RPMI8226 (cell line): ENCODE measurements at places on chromosomes 5 and 9.

DNA sequence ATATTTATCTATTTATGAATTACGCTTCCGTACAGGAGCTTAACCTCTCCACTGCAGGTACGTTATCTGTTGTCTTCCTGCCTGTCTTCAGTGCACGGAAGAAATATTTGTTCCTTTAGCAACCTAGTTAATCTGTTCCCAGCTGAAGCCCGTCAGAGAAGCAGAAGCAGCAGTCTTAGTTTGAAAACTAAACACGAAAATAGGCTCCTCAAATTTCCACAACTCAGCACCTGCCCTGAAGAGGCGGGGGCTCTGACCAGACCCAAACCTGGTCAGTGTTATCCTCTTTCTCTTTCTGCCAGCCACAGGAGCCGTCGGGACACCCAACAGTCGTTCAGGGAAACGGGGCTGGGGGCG is 462 bp downstream of the NUDCD2 start:
- DNase-seq = peak; percentile 60

DNA sequence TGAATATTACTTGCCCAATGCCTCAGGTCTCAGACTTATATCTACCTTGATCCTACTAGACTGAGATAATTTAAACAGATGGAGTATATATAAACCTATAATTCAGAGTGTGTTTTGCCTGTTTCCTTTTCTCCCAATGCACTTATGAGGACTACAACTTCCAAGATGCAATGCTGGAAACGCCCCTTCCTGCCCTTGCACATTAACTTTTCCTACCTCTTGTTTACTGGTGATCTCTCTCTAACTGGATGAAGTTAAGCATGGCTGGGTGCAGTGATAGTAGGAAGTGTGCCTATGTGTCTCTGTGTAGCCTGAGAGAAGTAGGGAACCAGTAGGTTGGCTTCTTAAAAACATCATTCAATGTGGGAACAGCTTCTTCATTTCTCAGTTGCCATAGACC is 115.2 kb downstream of the SVEP1 start:
- no peak for DNase-seq

- no peak for DNase-seq
Measured at GRCh38 chr5:14700478-14701436, 36.2 kb downstream of the OTULIN start.

- DNase-seq = no peak
Measured at GRCh38 chr5:57741336-57741735, 258.7 kb upstream of the ACTBL2 start.

- DNase-seq = no peak
Measured at GRCh38 chr5:179275381-179275878, 69.8 kb downstream of the ADAMTS2 start.

GRCh38 chr5:174999581-174999980 is 275.2 kb downstream of the MSX2 start:
- no peak for DNase-seq

DNA sequence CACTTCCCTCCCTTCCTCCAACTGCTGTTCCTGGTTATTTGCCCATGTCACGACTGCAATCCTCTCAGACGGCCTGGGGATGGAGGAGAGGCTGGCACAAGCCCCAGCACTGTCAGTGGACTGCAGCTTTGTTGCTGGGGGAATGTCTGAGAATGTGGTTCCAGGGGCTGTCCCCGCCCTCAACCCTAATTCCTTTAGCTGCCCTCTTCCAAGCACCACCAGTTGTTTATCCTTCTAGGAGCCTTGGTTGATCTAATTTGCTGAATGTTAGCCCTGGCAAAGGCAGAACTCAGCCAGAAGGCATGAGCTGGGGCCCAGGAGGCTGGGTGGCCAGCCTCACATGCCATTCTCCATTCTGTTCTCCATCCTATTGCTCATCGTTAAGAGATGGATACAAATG is 51.6 kb downstream of the ADAM19 start:
- no peak for DNase-seq

- no peak for DNase-seq
Measured at GRCh38 chr5:122165559-122166078, 36.3 kb downstream of the ZNF474 start.

DNA sequence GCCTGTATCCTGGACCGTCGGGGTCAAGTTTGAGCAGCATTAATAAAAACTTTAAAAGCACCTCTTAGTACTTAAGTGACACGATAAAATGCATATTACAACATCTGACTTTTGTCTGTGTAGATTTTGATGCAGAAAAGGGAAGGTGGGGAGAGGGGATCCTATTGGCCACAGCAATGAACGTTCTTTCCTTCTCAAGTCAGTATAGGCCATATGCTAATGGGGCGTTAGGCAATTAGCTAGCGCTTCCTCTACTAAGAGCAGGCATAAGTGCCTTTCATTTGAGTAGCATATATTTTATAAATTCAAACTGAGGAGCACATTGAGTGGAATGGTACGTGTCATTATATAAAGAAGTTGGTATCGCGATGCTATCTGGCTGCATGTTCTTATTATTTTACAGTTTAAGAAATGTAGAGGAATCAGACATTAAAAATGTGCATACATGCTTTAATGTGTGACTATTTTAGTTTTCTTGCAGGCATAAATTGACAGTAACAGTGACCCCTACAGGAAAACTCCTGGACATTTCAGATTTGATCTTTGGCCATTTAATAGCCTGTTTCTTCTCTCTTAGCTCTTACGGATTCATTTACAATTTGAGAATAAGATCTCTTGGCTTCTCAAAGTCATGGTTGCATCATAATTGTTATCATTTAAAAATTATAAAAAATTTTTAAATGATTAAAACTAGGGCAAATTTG is 1.1 kb upstream of the GNA14 start:
- DNase-seq = no peak

DNA sequence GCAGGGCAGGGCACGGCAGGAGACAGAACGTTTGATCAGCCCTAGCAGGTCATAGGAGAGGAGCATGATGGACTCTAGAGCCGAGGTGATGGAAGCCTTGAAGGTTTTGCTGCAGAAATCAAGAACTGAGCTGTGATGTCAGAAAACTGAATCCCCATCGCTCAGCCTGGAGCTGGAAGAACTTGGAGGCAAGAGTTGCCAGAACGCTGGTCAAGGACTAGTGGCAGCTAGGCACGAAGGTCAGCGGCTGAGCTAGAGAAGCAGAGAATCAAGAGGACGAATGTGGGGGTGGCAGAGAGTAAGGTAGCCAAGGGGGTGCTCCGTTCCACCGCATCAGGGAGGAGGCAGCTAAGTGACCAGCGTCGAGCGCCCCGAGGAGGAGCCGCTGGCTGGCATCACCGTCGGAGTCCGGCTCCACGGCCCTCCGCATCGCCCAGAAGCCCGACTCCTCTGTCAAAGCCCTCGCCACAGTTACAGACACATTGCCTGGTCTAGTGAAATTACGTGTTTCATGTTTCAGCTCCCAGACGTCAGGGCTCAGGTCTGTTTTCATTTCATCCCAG is 1.2 kb upstream of the GALNT10 start:
- no peak for DNase-seq

DNA sequence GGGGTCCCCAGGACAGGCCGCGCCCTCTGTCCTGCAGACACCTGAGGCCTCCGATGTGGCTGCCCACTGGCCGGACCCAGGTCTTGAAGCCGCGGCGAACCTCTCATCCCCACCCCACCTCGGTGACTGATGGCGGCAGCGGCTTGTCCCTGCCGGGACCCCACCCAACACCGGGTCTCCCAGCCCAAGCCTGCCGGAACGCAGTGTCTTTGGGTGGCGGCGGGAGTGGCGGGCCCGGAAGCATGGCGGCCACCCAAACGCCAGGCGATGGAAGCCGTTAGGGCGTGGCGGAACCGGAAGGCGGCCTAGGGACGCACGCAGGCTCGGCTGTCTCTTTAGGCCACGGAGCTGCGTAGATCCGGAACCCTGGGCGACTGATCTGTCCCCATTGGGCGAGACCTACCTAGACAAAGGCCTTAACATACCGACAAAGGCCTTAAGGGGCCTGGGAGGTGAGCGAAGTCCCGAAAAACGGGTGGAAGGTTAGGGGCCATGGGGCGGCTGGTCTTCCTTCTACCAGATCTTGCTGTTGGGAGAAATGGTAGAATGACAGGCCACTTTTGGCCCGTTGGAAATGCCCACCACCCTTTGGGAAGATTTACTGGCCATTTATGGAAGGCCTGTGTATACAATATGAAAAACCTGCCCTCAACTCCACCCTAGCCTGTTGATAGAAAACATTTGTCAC is 94.6 kb upstream of the SMC2 start:
- no peak for DNase-seq

GRCh38 chr9:91777292-91777830 is 172.7 kb downstream of the ROR2 start:
- DNase-seq = no peak

- DNase-seq = no peak
Measured at GRCh38 chr9:529731-530130, 311.8 kb upstream of the DMRT1 start.

- DNase-seq = no peak
Measured at GRCh38 chr5:72999916-73000315, 44.1 kb downstream of the FCHO2 start.

DNA sequence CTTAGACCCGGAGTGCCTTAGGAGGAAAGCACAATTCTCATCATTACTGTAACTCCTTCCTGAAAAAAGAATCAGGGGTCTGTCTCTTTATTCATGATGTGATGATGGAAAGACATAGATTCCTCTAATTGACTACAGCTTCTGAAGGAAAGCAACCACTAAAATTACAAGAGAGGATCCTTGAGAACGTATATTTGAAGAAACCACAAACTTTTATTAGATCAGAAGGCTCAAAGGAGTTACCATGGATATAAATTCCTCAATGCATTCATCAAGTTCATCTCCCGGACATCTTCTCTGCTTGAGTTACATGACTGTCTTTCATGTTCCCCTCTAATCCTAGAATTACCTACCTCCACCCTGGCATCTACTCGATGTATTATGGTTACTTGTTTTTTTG is 104.1 kb upstream of the PAPPA start:
- DNase-seq = no peak

- DNase-seq = no peak
Measured at GRCh38 chr5:58496488-58496887, 5.3 kb downstream of the GAPT start.

- DNase-seq = no peak
Measured at GRCh38 chr5:143495110-143495509, 91.6 kb upstream of the NR3C1 start.

DNA sequence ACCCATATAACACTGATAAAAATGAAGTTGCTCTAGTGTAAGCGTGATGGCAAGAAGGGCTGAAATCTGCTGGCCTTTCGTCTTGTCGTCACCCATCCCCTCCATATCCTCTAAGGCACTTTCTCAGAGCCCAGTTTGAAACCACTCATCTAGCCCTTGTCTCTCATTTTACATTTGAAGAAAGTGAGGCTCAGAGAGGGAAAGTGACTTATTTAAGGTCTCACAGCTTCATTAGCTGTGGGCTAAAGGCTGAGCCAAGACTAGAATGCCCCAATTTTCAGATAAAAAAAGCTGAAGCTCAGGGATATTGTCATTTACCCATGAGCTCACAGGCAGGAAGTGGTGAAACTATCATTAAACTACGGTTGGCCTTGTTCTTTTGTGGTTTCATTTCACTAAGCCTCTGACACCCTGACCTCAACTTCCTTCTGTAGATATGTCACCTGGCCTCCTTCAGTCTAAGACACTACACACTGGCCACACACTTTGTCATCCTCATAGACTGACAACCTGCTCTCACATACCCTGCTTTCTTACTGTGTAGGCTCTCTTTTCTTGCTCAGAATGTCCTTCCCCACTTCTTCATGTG is 176.7 kb upstream of the DMAC1 start:
- peak; percentile 11 for DNase-seq

DNA sequence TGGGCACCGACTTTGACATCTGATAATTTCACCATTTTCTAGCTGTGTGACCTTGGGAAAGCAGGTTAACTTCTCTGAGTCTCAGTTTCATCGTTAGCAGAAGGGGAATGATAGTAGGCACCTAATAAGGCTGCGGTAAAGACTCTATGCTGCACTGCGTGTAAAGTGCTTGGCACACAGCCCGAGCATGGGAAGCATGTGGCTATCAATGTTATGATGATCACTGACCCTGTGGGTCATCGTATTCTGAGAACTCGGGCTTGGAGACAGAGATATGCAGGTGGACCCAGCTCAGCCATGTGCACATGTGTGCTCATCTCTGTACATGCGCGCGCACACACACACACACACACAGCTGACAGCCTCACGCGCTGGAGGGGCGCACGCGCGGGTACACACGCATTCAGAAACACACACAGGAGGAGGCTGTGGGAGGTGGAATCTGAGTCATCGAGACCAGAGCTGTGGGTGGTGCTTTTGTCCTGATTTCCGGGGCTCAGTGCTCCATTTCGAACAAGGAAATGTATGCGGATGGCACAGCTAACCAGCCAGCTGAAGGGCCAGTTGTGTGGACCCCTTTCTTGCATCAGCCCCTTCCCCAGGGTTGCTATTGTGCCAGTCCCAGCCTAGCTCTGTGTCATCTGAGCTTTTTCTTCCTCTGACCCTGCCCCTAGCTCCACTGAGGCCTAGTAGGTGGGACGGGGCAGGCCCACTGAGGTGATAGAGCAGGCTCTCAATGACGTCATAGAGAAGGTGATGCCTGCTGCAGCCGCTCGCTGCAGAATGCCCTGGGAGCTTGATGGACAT is 11.1 kb upstream of the ARAP3 start:
- peak; percentile 15 for DNase-seq

DNA sequence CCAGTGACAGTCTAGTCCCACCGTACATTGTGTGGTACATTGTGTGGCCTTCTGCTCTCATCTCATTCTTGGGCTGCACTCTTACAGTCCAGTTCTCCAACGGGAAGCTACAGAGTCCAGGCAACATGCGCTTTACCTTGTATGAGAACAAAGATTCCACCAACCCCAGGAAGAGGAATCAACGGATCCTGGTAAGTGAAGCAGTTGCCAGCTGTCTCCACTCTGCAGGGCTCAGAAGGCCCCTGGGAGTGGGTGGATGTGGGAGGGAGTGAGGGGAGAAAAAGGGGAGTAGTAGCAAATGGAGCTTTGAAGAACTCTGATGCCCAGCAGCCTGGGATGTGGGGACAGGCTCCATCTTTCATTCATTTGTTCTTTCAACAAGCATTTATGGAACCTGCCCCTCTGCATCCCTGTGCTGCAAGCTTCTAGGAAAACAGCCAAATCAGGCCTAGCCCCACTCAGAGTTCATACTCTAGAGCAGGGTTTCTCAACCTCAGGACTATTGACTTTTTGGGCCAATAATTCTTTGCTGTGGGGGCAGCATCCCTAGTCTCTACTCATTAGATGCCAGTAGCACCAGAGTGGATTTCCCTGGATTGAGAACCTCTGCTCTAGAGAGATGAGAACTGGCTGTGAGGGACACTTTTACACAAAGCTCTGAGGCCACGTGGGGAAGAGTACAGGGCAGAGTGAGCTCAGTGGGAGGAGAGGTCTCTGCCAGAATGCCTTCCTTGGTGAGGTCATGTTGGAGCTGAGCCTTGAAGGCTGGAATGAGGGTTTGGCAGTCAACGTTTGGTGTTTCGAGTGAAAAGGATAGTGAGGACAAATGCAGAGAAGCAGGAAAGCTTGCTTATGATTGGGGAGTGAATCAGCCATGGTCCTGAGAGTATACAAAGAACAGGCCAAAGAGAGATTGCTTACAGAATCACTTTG is 1.1 kb downstream of the POLR1E start:
- no peak for DNase-seq

GRCh38 chr5:96745844-96746531 is 61.8 kb downstream of the ERAP1 start:
- DNase-seq = no peak
